ENCODE measurements at places on chromosomes 7 and 10.

DNA sequence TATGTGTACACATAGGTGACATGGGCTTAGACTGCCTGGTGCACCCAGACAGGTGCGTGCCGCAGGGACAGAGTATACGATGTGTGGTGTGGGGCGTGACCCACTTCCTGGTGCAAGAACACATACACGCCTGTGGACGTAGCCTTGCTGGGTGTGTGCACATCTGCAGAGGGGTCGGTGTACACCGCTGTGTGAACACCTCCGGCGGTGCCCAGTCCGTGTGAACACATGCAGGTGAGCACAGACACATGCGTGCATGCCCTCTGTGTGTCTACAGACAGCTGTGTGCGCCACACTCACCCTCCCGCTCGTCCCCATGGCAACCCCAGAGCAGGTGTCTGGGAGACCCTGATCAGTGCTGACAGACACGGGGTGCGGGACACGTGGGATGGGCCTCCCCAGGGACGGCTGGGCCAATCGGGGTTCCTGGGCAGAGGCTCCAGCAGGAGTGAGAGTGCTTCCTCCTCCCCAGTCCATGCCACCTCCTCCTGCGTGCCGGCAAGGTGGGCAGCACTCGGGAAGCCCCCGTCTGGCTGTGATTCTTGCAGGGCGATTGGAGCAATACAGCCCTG lies 23.4 kb downstream of the ELFN1 start:
- no peak for DNase-seq

DNA sequence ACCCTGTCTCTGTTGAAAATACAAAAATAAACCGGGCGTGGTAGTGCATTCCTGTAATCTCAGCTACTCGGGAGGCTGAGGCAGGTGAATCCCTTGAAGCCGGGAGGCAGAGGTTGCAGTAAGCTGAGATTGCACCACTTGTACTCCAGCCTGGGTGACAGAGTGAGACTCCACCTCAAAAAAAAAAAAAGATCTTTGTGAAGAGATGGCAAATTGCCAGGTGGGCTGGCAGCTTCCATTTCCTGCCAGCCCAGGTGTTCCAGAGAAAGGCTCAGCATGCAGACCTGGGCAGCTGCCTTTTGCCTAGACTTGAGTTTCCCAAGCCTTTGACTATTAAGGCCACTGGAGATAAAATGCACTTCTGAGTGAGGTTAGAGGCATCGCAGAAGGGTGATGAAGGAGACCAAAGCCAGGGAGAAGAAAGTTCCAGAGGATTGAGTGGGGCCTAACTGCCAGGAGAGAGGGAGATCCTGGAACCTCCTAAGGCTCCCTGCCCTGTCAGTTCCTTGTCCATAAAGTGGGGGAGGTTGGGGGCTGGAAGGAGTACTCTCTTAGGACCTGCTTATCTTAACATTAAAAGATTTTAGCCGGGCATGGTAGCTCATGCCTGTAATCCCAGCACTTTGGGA lies 10.0 kb upstream of the DDIT4 start:
- DNase-seq = no peak

- no peak for DNase-seq
Observed at GRCh38 chr10:71748671-71749191, 24.6 kb downstream of the VSIR start.

DNA sequence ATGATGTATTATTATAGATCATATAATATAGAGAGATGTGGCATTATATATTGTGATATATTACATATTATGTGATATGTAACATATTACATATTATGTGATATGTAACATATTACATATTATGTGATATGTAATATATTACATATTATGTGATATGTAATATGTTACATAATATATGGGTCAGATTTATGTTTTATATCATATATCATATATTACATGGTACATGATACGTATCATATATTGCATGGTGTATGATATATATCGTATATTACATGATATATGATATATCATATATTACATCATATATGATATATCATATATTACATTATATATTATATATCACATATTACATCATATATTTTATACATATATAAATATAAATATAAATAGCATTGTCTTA lies 164.1 kb upstream of the NEBL start:
- no peak for DNase-seq

DNA sequence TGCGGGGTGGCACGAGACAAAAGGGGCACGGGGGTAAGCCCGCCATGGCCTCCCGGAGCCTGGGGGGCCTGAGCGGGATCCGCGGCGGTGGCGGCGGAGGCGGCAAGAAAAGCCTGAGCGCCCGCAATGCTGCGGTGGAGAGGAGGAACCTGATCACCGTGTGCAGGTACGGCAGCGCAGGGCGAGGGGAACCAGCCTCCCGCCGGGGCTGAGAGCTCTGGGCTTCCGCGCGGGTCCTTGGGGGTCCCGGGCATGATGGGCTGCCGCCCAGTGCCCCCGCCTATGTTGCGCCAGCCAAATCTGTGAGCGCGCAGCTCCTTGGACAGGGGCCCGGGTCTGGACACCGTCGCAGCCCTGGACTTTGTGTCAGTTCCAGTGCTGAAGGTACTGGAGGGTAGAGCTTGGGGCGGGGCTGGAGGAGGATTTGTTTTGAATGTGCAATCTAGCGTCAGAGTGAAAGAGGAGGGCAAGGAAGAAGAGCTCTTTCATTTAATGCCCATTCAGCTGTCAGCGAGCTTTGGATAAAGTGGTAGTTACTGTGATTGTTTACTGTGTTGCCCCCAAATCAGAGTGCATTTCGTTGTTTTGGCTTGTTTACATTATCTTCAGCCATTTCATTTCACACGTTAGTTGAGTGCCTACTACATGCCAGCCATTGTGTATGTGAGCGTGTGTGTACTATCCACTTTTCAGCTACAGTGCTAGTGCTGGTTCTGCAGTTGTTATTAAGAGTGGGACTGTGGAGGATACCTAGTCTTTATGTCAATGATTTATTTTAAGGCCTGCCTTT lies 777 bp downstream of the RUNDC3B start:
- DNase-seq = peak; percentile 1

- no peak for DNase-seq
Observed at GRCh38 chr10:118835682-118836326, 81.0 kb upstream of the CACUL1 start.

DNA sequence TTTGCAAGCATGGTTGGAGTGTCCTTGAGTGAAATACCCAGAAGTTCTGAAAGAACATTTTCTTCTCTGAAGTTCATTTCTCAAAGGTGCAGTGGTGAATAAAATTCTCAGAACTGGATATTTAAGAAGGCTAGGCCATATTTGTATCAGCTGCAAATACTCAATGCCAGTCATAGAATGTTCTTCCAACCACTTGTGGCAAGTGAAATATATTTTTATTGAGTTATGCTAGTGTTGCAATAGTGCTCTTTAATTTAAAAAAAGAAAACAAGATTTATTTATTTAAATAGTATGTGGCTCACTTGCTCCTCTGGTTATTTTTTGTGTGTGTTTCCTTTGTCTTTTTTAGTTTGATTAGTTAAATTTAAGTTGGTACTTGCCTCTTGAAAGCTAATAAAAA lies 64.5 kb downstream of the PALS2 start:
- DNase-seq = no peak
